HCEC 1CT (cell line): ENCODE measurements at places on chromosomes 4 and X.

DNA sequence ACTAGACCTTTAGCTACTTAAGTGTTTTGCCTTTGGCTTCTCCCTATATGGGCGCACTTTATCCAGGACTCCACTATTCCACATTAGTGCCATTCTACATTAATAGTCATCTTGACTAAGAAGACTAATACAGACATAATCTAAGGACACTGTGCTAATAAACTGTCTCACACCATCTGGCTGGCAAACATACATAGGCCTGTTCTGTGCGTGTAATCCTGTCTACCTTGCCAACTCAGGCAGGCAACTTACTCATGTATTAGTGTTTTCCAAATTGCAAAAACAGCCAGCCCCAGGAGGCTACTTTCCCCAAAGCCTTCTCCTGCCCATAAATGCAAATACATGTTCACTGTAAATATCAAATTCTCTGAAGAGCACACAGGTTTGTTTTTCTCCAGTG is 587.3 kb downstream of the TMA16 start:
- DNase-seq = no peak

GRCh38 chr4:16114546-16114945 is 30.7 kb upstream of the PROM1 start:
- DNase-seq = no peak

DNA sequence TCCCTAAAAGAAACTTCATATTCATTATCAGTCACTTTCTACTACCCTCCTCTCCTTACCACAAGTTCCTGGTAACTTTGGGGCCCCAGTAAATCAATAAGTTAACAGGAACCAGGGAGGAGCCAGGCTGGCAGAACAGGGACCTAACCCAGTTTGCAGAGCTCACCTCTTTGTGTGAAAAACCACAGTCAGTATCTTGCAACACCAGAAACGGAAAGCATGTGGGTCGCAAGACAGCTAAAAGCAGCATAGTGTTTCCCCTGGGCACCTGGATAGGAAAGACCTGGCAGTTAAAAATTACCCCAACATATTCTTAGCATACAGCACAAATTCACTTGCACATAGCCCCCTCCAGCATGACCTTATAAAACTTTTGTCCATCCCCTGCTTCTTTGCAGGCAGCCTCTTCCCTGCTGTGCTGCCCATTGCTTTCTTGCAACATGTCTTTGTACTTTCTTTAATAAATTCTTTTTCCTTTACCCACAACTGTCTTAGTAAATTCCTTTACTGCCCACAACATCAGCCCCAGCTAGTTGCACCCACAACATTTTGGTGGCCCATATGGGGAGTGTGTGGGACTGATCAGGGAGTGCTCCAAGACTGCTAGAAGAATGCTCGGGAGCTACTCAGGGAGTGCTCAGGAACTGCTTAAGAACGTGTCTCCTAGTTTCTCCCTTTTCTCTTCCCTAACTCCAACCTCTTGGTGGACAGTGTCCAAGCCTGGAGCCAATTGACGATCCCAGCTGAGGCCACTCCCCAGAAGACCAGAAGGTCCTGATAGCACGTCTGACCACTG is 83.4 kb downstream of the MSN start:
- no peak for DNase-seq

DNA sequence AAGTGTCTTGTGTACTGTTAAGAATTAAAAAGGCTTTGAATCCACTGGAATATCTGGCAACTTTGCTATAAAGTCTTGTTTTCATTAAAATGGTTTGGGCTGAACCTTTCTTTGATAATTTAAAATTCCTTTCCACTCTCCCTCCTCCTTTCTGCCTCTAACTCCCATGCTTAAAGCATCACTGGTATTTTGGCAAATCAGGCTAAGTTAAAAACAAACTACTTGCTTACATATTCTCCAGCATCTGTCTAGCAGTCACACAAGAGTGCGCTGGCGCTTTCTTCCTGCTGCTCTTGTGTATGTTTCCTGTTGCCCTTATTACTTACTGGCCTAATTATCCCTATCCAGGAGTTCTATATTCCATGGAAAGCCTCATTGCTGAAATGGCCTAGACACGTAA is 136.6 kb downstream of the VEGFC start:
- DNase-seq = no peak
